ENCODE measurements at places on chromosomes 1 and 21.

- DNase-seq, result no peak
Observed at GRCh38 chr1:66239834-66240233, 294.1 kb upstream of the SGIP1 start.

DNA sequence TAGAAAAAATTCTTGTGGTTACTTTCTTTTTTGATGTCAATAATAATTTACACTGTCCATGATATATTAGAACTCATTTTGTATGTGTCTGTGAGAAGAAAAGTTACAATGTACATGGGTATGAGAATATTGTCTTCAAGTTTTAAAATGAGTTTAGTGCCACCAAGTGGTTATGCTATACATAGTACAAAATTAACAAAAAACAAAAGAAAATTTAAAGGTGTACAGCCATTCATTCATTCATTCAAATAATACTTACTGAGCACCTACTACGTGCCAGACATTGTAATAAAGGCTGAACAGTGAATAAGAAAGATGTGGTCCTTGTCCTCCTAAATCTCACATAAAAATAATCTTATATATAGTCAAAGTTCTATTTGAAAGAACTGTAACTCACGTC is 27.7 kb downstream of the UCHL5 start:
- peak; percentile 7 for DNase-seq

DNA sequence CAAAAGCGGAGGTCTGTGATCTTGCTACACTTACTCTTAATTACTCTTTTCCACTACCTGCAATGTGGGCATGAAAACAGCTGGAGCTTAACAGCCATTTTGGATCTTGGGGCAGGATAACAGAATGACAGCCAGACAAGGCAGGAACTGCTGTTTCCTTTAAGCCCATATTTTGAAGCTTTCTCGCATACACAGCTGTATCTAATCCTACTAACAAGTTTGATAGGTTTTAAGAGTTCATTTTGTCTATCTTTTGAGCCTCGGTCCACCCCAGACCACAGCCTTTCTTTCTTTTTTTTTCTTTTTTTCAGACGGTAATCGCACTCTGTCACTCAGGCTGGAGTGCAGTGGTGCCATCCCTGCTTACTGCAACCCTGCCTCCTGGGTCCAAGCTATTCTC is 42.4 kb upstream of the CRB1 start:
- DNase-seq, result no peak

DNA sequence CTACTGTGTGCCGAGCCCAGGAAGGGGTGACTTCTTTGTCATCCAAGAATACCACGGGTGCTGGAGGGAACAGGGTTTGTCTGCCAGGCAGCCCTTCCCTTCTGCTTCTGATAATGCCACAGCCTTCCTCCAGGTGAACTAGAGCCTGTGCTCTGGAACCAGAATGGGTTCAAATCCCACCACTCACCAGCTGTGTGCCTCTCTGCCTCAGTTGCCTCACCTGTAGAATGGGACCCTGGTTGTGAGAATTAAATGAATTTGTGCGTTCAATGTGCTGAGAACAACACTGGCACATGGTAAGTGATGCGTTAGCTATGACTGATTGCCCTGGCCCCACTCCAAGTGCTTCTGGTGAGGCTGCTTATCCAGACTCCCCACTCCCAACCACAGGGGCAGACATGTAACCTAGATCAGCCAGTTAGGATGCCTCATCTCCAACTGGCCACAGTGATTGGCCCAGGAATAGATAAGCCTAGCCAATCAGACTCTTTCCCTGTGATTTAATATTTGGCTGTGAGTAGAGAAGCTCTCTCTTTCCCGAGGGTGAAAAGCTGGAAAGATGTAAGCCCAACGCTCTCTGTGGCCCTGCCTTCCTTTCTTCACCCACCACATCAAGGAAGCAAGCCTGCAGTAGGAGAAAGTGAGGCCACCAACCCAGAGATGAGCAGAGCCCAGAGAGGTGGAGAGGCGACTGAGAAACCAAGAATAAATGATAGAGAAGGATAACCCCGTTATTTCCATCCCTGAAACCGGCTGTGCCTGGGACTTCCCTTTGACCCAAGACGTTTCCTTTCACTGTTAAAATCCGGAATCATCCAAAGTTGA is 20.8 kb upstream of the LAPTM5 start:
- no peak for DNase-seq

GRCh38 chr1:155691992-155692528 is 3.2 kb downstream of the DAP3 start:
- no peak for DNase-seq

GRCh38 chr21:20800106-20800505 is 198.1 kb upstream of the NCAM2 start:
- no peak for DNase-seq

GRCh38 chr1:117596023-117596720 is 9.7 kb upstream of the TENT5C start:
- DNase-seq, result peak; percentile 79

- DNase-seq, result no peak
Observed at GRCh38 chr21:34191876-34192275, 118.5 kb downstream of the MRPS6 start.

DNA sequence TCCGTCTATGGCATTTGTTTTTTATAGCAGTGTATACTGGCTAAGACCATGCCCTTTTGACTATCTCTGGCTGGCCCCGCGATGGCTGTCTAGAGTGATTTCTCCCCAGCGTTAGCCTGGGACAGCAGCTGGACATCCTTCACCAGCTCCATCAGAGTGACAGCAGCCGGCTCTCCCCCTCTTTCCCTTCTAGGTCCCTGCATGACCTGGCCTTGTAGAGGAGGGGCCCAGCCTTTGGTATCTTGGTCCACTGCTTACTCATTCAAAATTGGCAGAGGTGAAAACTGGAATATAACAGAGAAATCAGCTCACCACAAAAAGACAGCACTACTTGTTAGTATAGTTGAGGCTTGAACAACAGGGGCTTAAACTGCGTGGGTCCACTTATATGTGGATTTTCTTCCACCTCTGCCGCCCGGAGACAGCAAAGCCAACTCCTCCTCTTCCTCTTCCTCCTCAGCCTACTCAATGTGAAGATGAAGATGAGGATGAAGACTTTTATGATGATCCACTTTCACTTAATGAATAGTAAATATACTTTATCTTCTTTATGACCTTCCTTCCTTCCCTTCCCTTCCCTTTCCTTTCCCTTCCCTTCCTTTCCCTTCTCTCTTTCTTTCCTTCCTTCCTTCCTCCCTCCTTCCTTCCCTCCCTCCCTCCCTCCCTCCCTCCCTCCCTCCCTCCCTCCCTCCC is 29.4 kb upstream of the B3GALNT2 start:
- no peak for DNase-seq

GRCh38 chr1:210457568-210457967 is 128.9 kb downstream of the HHAT start:
- no peak for DNase-seq

GRCh38 chr1:238153939-238154338 is 263.2 kb upstream of the ZP4 start:
- DNase-seq, result no peak

GRCh38 chr1:232209357-232209756 is 420.6 kb downstream of the SIPA1L2 start:
- DNase-seq, result no peak

DNA sequence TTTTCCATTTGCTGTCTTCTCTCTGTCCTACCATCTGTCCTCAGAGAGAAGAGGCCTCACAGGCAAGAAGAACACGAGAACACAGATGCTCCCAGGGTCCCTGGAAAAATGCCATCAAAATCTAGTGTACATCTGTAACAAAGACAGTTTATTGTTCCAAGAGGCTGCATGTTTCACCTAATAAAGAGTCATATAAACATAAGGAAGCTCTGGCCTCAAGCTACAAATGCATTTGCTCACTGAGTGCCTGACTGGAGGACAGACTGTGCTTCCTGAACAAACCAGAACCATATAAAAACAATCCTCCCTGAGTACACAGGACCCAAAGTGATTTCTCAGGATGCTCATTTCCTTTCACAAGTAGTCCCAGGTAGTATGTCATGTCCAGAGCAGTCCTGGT is 76.3 kb upstream of the SLC44A3 start:
- no peak for DNase-seq

- no peak for DNase-seq
Observed at GRCh38 chr1:220326578-220326977, 54.3 kb upstream of the RAB3GAP2 start.

- DNase-seq, result peak; percentile 50
Observed at GRCh38 chr1:23791516-23792047, 637 bp downstream of the LYPLA2 start.

GRCh38 chr1:18411321-18411720 is 69.4 kb upstream of the KLHDC7A start:
- DNase-seq, result no peak

DNA sequence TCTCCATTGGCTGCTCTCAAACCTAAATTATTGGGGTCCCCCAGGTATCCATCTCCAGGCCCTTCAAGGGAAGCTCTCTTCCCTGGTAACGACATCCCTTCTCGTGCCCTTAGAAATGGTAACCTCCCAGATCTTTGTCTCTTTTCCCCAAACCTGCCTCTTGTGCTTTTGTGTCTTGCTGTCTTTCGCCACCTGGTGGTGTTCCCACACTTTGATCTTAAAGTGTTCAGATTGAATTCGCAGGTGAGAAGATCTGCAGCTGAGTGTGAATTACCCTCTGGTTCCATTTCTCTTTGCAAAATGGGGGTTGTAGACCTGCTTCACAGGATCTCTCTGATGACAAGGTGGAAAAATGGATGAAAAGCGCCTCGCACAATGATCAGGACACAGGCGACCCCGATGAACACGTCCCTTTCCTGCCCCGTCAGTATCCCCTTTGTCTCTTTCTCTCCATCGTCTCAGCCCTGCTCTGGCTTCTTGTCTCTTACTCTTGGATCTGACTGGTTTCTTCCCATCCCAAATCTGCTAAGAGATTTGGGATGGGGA is 53.1 kb downstream of the DOP1B start:
- DNase-seq, result peak; percentile 50

- DNase-seq, result no peak
Observed at GRCh38 chr1:226979517-226980121, 39.5 kb downstream of the COQ8A start.

- no peak for DNase-seq
Observed at GRCh38 chr1:192739476-192740184, 69.2 kb upstream of the RGS2 start.

- no peak for DNase-seq
Observed at GRCh38 chr21:39575775-39576174, 37.0 kb upstream of the B3GALT5 start.

DNA sequence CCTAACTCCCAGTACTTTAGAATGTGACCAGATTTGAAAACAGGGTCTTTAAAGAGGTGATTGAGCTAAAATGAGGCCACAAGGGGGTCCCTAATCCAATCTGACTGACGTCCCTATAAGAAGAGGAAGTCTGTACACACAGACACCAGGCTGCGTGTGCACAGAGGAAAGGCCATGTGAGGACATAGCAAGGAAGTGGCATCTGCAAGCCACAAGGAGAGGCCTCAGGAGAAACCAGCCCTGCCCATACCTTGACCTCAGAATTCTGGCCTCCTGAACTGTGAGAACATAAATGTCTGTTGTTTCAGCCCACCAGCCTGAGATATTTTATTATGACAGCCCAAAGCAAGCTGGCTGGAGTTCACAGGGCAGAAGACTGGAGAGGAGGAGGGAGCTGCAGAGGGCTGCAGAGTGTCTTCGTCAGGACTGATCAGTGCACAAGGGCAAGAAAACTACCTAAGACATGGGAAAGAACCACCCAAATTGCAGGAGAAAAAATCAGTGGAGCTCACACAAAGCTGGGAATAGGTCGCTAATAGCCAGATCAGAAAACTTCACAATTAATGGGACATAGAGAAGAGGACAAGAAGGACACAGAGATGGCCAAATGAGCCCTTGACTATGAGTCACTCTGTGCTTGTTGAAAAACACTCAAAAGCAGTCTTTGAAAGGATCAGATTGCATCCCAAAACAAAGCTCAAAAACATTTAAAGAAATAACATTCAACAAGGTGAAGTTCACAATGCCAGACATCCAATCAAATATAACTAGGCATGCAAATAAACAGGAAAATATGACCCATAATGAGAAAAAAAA is 14.1 kb upstream of the WNT9A start:
- DNase-seq, result no peak

DNA sequence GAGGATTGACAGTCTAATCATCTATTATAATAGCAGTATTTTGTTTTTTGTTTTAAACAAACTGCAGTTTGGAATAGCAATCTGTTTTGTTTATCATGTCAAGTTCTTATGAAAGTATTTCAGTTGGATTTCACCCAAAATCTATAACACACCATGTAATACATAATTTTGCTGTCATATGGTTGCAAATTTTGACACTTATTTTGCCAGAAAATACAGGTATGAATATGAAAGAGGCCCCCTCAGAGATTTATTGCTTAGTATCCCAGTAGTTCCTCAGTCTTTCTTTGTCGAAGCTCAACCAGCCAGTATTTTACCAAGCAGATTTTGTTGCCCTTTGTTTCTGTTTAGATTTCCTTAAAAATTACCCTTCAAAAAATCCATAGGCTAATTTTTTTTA is 317.5 kb upstream of the CXADR start:
- DNase-seq, result no peak

DNA sequence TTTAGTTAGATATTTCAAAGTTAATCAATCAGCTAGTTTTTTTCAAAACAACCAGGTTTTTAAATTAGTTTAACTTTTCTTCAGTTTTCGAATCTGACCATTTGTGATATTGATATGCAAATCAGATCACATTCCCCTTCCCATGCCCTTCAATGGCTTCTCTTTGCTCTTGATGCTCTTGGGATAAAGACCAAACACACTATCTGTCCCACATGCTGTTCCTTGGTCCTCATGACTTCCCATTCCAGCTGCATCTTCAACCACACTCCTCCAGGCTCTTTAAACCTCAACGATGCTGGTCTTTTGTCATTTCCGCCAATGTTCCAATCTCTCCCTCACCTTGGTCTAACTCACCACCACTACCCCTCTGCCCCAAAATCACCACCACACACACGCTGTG is 285.8 kb downstream of the LMX1A start:
- no peak for DNase-seq
